ENCODE measurements at places on chromosomes 16 and 17. TPM values are rescaled to one million over a fixed set of nuclear protein-coding genes. Genes with fewer than 3 reads are reported as not detected.

DNA sequence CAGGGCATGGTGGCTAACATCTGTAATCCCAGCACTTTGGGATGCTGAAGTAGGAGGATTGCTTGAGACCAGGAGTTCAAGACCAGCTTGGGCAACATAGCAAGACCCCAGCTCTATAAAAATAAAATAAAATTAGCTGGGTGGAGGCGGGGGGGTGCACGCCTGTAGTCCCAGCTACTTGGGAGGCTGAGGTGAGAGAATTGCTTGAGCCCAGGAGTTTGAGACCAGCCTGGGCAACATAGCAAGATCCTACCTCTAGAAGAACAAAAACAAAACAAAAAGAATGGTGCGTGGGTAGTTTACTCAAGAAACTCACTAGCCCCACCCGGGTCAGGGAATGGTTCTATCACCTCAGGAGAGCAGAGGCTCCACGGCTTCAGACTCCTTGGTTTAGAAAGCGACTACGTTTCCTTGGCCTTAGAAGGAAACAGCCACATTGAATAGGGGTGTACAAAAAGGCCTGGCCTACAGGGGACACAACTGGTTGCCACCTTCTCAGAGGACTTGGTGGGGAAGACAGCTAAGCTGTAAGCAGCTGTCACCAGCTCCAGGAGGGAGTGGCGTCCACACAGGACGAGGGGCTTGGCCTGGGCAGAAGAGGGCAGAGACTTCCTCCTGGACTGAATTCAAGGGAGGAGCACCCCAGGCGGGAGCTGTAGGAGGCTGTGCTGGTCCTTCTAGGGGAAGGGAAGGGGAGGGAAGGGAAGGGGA lies 716 bp downstream of the TK1 start:
- DNase-seq = no peak

- peak; percentile 26 for DNase-seq
Measured at GRCh38 chr16:49701789-49702494, 154.0 kb downstream of the ZNF423 start.

GRCh38 chr17:68697850-68698361 lies 96.7 kb upstream of the FAM20A start:
- no peak for DNase-seq

DNA sequence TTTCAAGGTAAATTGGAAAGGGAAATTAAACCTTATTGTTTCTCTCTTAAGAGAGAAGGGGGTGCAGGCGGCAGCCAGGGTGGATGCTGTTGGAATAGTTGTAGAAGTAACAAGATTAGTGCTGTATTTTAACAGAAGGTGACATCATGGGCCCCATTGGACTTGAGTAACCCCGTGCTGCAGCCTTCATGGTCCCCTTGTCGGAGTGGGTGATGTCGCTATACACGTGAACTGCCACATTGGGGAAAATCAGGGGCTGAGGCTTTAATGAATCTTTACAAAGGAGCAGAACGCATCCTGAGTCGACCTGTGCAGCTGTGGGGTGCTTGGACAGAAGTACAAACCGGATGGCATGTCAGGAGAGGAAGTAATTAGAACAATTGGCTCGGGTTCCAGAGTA lies 3.2 kb downstream of the SNX11 start:
- DNase-seq = no peak

- no peak for DNase-seq
Measured at GRCh38 chr17:54860617-54861470, 39.8 kb upstream of the TOM1L1 start.

- no peak for DNase-seq
Measured at GRCh38 chr17:45246861-45247428, 14.9 kb downstream of the SPATA32 start.

- no peak for DNase-seq
Measured at GRCh38 chr17:31673076-31673475, 186.0 kb downstream of the COPRS start.

- no peak for DNase-seq
Measured at GRCh38 chr17:57574040-57574513, 171.0 kb downstream of the CCDC182 start.

DNA sequence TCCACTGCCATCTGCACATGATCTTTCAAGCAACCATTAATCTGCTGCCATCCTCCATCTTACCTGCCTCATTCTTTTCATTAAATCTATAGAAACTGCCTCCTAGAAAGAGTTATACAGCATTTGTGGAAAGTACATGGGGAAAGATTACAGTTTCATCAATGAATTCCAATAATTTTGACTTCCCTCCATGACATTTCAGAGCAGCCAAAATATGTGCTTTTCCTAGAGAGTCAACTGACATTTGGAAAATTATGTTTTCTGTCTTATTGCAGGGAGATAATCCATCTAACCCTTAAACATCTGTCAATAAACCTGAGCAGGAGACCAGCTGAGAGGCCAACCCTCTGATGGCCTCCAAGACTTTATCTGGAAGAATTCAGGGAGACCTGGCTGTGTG lies 147.0 kb upstream of the CDH5 start:
- no peak for DNase-seq

DNA sequence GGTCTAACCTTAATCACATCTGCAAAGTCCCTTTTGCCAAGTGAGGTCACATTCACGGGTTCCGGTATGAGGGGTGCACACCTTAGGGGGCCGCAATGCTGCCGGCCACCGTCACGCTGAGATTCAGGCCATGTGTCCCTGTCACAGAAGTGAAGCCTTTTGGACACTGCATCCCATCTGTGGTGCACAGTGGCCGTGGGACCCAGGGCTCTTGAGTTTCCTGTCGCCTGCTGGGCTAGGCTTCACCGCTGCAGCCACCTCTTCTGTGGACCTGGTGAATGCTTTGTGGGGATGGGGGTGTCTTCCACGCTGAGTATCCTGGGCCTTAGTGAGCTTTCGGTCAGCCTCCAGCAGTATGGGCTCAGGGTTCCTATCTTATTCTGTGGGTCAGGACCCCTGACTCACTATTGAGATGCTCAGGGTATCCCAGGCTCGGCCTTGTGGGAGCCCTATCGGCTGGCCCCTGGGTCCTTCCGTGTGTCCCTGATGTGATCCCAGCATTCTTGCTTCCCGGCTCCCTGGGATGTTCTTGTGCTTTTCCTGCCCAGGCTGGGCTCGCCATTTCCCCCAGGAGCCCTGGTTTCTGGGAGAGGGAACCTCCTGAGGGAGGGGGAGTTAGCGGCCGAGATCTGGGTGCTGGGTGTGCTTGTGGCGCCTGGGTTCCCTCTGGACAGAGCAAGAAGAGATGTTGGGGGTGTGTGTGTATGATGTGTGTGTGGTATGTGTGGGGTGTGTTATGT lies 4.9 kb upstream of the SLC38A10 start:
- no peak for DNase-seq

- DNase-seq = peak; percentile 55
Measured at GRCh38 chr17:82239401-82239925, 10.6 kb downstream of the SLC16A3 start.

GRCh38 chr17:30534938-30535921 lies 58.0 kb downstream of the GOSR1 start:
- peak; percentile 25 for DNase-seq

- DNase-seq = no peak
Measured at GRCh38 chr17:17966399-17966798, 5.8 kb downstream of the TOM1L2 start.

DNA sequence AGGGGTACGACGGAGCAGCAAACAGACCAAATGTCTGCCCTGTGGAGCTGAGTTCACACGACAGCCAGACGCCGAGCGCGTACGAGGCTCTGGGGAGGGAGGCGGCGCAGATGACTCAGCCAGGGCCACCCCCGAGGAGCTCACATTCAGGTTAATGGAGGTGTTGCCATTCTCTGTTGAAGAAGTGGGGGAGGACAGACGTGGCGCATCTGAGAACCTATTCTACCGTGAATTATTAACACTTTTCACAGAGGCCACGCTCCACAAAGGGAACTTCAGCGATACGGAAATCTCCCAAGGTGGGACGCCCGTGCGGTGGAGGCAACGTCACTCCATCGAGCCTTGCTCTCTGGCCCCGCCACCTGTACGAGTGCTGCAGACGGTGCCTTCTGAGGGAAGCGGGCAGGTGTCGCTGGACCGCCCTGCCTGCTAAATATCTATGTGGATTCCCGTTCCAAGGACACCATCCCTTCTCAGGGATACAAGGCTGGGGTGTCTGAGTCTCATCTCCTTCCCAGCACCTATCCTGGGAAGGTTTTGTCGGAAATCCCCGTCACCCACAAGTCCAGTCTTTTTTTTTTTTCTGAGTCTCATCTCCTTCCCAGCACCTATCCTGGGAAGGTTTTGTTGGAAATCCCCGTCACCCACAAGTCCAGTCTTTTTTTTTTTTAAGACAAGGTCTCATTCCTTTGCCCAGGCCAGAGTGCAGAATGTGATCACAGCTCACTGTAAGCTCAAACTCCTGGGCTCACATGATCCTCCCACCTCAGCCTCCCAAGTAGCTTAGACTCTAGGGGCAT lies 19.0 kb downstream of the ABR start:
- no peak for DNase-seq

DNA sequence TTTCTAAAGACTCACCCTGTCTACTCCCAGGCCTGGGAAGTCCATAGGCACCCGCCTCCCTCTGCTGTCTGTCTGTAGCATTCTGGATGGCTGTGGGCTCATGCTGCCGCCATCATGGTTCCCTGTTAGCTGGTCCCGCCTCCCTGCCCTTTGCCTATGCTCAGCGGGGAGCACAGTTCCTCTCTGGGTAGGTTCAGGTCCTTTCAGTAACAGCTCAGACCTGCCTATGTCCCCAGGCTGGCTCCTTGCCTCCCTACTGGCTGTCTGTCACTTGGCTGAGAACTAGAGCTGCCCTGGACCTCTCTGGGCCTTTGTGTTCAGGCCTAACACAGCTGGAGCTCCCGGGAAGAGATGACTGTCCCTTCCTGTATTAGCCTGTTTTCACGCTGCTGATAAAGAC lies 317.9 kb downstream of the SNX29 start:
- no peak for DNase-seq

DNA sequence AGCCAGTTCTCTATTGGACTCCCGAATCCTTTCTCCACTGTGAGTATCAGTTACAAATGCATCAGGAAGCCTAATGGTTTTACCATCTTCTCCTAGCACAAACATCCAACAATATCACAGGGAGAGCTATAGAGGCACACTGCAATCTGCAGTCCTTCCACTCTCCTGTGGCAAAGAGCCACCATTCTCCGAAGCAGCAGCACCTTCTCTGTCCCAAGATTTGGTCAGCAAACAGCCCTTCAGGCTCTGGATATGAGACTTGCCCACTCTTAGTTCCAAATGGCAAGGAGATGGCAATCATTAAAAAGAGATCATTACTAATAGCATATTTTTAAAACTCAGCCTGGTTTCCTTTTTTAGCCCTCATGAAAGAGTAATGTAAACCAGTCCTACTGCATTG lies 223.4 kb downstream of the HS3ST3A1 start:
- DNase-seq = no peak

GRCh38 chr16:11752856-11753255 lies 10.2 kb upstream of the TXNDC11 start:
- DNase-seq = no peak

DNA sequence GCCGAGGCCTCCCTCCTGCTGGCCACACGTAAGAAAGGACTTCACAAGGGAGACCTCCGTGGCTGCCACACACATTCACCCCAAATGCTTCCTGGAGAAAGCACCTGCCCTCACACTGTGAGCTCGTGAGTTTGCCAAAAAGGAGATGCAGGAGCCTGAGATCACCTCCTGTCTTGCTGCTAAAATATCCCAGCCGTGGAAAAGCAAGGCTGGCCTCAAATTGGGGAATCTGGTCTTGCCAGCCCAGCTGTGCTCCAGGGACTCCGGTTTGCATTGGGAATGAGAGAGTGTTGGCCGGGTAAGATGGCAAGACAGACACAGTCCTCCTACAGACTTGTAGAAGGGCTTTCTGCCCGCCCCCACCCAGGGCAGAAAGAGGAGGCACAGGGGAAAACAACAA lies 13.8 kb downstream of the RBFOX3 start:
- no peak for DNase-seq

- no peak for DNase-seq
Measured at GRCh38 chr17:77843896-77844295, 114.6 kb upstream of the TNRC6C start.

- no peak for DNase-seq
Measured at GRCh38 chr16:31460582-31461002, 1.3 kb downstream of the ARMC5 start.

- DNase-seq = no peak
Measured at GRCh38 chr17:76445697-76446448, 7.1 kb downstream of the UBE2O start.

- no peak for DNase-seq
Measured at GRCh38 chr16:74033441-74033995, 263.1 kb upstream of the PSMD7 start.

DNA sequence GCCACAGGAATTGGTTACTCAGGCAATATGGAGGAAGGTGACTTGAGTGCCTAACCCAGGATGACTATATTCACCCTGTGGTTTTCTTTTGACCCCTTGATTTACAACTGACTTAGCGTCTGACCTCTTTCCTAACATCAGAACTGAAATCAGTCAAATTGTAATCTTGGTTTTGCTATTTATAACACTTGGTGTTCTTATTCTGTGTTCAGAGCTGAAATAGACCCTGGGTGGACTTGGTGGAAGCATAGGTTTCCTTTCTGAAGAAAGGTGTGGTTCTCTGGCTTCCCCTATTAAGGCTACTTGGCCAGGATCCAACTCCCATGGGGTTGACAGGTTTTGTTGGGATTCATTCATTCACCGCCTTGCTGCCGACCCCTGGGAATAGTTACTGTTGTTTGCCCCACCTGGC lies 80.8 kb downstream of the CLEC16A start:
- no peak for DNase-seq

DNA sequence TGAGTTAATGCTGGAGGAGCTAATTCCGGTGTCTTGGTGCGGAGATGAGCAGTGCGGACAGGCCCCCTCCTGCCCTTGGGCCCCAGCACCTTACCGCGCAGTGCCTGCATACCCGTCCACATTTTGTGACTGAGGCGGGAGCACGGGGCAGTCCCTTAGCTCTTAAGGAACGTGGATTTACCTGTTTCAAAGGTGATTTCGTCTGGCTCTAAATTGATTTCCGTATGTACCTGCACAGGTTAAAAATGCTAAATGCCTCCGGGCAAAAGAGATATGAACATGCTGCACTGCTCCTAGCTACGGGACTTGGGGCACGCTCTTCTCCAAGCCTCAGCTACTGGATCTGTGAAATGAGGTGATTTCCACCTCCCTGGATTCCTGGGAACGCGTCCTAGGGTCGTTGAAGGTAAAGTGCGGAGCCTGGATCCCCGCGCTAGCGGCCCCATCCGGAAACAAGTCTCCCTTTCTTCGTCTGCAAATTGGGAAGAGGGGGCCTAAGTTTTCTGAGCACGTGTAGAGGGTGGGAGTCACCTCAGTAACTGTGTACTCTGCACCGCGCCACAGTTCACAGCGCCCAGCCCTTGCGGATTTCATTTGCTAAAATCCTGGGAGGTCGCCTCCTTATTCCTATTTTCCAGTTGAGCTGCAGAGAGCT lies 669 bp upstream of the CRISPLD2 start:
- no peak for DNase-seq

- DNase-seq = no peak
Measured at GRCh38 chr16:54977211-54977610, 46.5 kb downstream of the IRX5 start.

GRCh38 chr16:84931506-84931905 lies 79.8 kb downstream of the ZDHHC7 start:
- no peak for DNase-seq

Gene KRT31
- total RNA-seq = not detected

Gene IFT20
- total RNA-seq = 60.8 TPM

Gene EMC8
- 15.8 TPM for total RNA-seq

Gene SAMD14
- 5.3 TPM for total RNA-seq

Gene KRT20
- not detected for total RNA-seq

Gene IRF8
- 77.5 TPM for total RNA-seq

Gene KCNJ16
- total RNA-seq = 1.2 TPM

Gene GNAO1
- 0.46 TPM for total RNA-seq

Gene KCNJ12
- total RNA-seq = 1.2 TPM

Gene TNFRSF13B
- total RNA-seq = 1.8 TPM
